ENCODE measurements at places on chromosomes 6 and 20.

DNA sequence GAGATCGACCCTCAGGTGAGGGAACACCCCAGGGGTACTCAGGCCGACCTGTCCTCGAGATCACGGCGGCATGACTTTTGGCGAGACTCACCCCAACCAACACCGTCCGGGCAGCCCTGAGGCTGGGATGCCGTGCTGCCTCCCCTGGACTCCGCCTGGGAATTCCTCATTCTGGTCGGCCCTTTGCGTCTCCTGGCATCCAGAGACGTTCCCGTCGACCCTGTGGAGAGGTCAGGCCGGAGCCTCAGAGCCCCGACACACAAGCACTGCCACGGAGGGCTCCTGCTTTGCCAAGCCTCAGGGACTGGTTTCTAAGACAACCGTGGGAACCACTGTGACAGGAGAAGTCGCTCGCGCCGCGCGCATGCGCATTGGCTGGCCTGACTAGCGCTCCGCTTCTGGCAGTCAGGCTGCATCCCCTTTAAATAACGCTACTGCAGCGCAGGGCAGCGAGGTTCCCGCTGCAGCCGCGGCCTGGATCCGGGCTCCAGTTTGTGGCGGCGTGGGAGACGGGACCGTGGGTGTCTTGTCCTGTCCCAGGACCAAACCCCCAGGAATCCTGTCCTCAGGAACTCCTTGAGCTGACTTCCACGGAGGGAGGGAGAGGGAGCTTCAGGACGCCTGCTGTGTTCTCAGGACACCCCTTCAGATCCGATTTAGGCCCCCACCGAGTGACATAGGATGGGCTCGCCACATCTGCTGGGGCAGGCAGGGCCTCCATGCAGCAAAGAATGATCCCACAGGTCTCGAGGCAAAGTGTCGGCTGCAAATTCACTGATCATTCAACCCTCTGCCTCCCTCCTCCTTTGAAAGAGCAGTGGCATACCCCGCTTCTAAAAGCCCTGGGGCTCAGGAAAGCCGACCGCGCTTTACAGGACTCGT, 163.2 kb upstream of the ZNF337 start:
- peak; percentile 81 for DNase-seq

DNA sequence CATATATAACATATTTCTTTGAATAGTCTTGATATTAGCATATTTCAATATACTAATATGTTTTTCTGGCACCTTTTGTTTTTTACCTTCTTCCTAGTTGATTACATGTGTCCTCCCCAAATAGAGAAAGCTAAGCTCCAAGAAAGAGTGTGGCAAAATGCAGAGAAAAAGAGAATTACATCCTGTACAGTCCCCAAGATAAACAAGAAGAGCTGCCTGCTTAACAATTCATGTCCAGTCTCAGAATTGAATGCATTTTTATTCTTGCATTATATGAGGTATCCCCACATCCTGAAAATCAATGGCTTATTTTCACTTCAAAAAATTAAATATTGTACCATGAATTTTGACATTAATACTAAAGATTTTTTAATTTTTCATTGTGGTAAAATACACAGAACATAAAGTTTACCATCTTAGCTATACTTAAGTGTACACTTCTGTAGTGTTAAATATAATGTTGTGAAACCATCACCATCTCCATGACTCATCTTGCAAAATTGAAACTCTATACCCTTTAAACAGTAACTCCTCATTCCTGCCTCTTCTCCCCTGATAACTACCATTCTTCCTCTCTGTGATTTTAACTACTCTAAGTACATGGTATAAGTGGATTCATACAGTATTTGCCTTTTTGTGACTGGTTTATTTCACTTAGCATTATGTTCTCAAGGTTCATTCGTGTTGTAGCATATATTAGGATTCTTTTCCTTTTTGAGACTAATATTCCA, 490.3 kb downstream of the COL12A1 start:
- DNase-seq = peak; percentile 0

DNA sequence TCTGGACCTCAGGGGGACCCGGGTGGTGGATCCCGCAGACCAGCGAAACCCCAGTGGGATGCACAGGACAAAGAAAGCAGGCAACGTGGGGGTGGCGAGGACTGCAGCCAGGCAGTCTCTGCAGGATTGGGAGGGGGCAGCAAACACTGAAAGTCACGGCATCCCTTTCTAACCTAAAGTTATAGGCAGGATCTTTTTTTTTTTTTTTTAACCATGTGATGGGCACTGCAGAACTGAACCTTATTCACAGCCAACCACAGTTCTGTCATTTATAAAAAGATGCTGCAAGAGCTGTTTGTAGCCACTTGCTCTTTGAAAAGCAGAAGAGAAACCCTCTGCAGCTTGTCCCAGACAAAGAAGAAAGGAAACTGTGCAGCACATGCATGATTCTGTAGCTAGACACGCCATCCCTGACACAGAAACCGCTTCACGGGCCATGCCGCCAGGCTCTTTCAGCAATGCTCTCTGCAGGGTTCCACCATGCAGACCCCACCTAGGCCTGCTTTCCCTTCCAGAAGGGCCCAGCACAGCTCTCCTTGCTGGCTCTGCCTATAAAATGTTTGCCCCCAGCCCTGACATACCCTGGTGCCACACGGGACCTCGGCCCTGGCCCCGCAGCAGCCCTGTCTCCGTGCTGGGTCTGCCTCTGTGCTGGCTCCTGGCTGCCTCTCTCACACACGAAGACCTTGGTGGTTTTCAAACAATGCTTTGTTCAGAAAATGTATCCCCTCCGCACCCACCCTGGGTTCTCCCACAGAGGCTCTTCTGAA, 70.8 kb downstream of the PYGB start:
- DNase-seq = no peak

DNA sequence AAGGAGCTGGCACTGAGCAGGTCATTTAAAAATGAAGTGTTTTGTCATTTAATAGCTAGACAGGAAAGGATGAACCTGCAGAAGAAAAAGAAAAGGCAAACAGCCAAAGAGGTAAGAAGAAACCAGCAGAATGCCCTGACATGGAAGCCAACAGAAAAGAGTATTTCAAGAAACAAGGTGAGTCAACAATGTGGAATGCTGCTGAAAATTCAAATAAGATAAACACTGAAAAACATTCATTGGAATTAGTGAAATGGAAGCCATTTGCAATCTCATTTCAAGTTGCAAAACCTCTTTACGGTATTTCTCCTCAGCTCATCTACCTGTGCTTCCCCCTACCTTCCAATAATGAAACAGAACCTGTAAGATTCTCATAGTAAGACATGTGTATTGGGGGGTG, 59.6 kb downstream of the RWDD2A start:
- DNase-seq = peak; percentile 80

- DNase-seq = no peak
Observed at GRCh38 chr20:43910564-43910963, 4.1 kb upstream of the TOX2 start.

GRCh38 chr20:45069261-45069660, 31.7 kb downstream of the KCNS1 start:
- DNase-seq = no peak

GRCh38 chr20:59576216-59576953, 28.0 kb upstream of the PHACTR3 start:
- DNase-seq = no peak

GRCh38 chr6:105993341-105994117, 92.6 kb upstream of the PRDM1 start:
- DNase-seq = peak; percentile 39

GRCh38 chr6:150692604-150693003, 92.9 kb downstream of the PLEKHG1 start:
- DNase-seq = no peak

GRCh38 chr6:47680051-47680450, 18.3 kb upstream of the ADGRF4 start:
- no peak for DNase-seq

GRCh38 chr6:34248198-34248726, 544 bp downstream of the SMIM29 start:
- DNase-seq = peak; percentile 52

GRCh38 chr6:154738551-154738961, 5.3 kb downstream of the SCAF8 start:
- no peak for DNase-seq

DNA sequence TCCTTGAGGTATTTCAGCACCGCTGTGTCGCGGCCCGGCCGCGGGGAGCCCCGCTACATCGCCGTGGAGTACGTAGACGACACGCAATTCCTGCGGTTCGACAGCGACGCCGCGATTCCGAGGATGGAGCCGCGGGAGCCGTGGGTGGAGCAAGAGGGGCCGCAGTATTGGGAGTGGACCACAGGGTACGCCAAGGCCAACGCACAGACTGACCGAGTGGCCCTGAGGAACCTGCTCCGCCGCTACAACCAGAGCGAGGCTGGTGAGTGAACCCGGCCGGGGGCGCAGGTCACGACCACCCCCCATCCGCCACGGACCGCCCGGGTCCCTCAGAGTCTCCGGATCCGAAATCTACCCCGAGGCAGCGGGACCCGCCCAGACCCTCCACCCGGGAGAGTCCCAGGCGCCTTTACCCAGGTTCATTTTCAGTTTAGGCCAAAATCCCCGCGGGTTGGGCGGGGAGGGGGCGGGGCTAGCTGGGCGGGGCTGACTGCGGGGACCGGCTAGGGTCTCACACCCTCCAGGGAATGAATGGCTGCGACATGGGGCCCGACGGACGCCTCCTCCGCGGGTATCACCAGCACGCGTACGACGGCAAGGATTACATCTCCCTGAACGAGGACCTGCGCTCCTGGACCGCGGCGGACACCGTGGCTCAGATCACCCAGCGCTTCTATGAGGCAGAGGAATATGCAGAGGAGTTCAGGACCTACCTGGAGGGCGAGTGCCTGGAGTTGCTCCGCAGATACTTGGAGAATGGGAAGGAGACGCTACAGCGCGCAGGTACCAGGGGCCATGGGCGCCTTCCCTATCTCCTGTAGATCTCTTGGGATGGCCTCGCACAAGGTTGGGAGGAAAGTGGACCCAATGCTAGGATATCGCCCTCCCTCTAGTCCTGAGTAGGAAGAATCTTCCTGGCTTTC, 693 bp downstream of the HLA-F start:
- peak; percentile 14 for DNase-seq

DNA sequence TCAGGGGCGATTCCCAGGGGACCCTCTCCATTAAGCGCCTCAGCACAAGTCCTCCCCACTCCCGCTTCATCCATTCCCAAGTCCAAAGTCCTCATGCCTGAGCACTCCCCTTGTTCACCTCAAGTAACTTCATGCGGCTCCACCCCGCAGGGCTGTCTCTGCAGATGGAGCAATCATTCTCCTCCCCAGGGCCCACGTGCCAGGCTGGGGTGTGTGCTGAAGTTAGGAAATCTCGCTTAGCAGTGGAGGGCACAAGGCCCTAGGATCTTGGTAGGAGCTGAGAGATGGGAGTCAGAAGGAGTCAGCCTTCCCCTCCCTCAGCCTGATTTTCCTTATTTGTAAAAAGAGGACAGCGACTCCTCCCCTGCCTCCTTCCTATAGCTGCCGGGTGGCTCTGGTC, 3.5 kb downstream of the TGM3 start:
- DNase-seq = no peak

Measured in astrocyte of the hippocampus (primary cell).